ENCODE measurements at places on chromosomes 2 and 18. TPM values are rescaled to one million over a fixed set of nuclear protein-coding genes. Genes with fewer than 3 reads are reported as not detected.

GRCh38 chr2:228377533-228377932 lies 196.0 kb upstream of the SPHKAP start:
- no peaks in the 10 kb centered on the region for H3K4me1 ChIP-seq
- H3K36me3 ChIP-seq: no peaks in the 10 kb centered on the region
- H3K27ac ChIP-seq: no peak overlapping the region
- no peak overlapping the region for H3K4me3 ChIP-seq
- DNase-seq: no peak

The HOXD11 gene
- total RNA-seq: not detected

DNA sequence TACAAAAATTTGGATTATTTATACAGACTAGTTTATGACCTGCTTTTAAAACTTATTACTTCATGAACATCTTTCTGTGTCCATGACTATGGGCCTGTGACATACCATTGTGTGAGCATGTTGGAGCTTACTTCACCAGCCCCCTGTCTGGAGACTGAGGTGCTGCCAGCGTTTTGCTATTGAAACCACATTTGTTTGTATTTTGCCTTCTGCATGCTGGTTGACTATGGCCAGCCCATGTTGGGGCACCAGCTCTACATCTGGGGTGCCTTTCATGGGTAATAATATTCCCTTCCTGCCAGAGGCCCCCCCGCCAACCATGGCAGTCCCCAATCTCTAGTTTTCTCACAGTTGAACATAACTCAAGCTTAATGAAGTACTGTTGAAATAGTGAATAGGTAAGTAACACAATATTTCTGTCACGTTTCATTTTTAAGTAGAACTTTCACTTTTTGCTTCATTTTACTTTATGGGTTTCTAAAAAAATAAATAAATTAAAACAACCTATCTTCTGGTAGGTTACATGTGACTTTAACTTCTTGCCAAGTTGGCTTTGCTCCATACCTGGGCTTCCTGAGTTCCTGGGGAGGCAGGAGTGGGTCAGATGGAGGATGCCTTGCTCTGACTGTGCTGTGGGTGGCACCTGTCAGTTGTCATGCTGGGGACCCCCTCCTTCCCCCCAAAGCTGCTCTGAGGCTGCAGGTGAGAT lies 63.9 kb downstream of the DGKD start:
- H3K27ac ChIP-seq: peak overlapping the region; percentile 84
- H3K27me3 ChIP-seq: no peaks in the 10 kb centered on the region
- no peak for DNase-seq
- peaks cover 46% of the 10 kb centered on the region for H3K36me3 ChIP-seq
- H3K4me3 ChIP-seq: peak overlapping the region; percentile 70
- H3K4me1 ChIP-seq: peaks cover 93% of the 10 kb centered on the region

- H3K27ac ChIP-seq: no peak overlapping the region
- no peaks in the 10 kb centered on the region for H3K36me3 ChIP-seq
- no peaks in the 10 kb centered on the region for H3K4me1 ChIP-seq
These were observed 175.2 kb upstream of the NOL4 start for GRCh38 chr18:34399892-34400291.

GRCh38 chr2:200267350-200267749 lies 39.1 kb upstream of the SPATS2L start:
- no peak overlapping the region for H3K27ac ChIP-seq
- H3K27me3 ChIP-seq: no peaks in the 10 kb centered on the region
- H3K4me1 ChIP-seq: no peaks in the 10 kb centered on the region
- H3K36me3 ChIP-seq: no peaks in the 10 kb centered on the region
- no peak for DNase-seq

- H3K27ac ChIP-seq: no peak overlapping the region
- peaks cover 41% of the 10 kb centered on the region for H3K4me1 ChIP-seq
- peak overlapping the region; percentile 92 for H3K4me3 ChIP-seq
- no peaks in the 10 kb centered on the region for H3K36me3 ChIP-seq
- H3K27me3 ChIP-seq: no peaks in the 10 kb centered on the region
These were observed 643 bp downstream of the PLCL1 start for GRCh38 chr2:197804758-197805714.

The HMSD gene
- total RNA-seq: 4.4 TPM

DNA sequence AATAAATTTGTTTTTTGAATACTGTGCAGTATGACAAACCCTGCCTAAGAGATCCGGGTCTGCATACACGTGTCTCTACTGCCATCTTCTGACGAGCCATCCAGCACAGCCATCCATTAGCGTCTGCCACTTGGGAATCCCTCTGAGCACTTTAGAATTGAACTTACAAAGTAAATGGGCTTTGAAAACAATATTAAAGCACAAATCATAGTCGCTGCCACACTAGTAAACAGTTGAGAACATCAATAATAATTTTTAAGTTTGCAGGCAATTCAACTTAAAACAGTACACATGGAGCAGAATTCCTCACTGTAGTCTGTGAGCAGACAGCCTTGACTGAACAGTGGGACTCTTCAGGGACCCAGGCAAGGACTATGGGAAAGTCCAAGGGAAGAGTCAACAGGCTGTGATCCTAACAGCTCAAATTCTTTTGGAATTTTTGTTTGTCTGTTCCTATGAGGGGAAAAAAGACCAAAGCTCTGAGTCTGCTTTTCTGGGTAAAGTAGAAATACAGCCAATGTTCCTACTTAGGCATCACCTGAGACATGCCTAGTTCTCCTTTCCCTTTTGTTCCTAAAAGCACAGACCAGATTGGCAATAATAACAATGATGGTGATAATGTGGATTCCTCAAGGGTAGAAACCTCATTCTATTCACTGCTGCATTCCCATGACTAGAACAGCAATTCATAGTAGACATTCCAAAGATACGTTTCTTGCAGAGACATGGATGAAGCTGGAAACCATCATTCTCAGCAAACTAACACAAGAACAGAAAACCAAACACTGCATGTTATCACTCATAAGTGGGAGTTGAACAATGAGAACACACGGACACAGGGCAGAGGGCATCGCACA lies 92.9 kb downstream of the MREG start:
- peak; percentile 47 for DNase-seq
- no peaks in the 10 kb centered on the region for H3K4me1 ChIP-seq
- no peak overlapping the region for H3K27ac ChIP-seq
- no peaks in the 10 kb centered on the region for H3K36me3 ChIP-seq
- peaks cover 5% of the 10 kb centered on the region for H3K27me3 ChIP-seq
- no peak overlapping the region for H3K4me3 ChIP-seq

DNA sequence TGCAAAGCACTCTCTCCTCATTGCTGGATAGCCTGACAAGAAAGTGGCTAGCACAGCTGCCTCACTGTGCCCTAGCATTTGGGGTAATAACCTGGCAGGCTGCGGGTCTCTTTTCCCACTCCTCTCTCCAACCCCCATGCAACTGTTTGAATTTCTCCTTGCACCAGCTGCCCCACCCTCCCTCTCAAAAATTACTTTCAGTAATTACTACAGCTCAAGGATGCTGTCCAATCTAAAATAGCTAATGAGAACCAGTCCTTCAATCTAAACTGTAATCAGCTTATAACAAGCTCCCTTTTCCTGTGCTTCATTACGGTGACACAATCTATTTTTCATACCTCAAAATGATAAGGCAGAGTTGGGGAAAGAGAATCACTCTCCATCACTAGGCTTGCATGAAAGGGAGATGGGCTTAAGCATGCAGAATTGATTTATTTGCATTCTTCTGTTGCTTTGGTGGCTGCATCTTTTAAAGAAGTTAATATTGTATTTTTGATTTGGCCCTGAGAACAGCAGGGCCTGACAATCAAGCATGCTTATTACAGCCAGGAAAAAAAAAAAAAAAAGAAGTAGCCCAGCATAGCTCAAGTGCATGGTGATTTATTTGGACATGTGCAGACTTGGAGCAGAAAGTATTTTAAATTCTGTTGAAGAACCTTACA lies 881.8 kb downstream of the SLC4A3 start:
- H3K4me1 ChIP-seq: no peaks in the 10 kb centered on the region
- H3K36me3 ChIP-seq: no peaks in the 10 kb centered on the region
- H3K27me3 ChIP-seq: no peaks in the 10 kb centered on the region
- no peak overlapping the region for H3K4me3 ChIP-seq

GRCh38 chr18:51522821-51523220 lies 325.3 kb upstream of the MEX3C start:
- no peak overlapping the region for H3K27ac ChIP-seq
- no peak for DNase-seq
- no peaks in the 10 kb centered on the region for H3K4me1 ChIP-seq
- H3K27me3 ChIP-seq: no peaks in the 10 kb centered on the region
- no peaks in the 10 kb centered on the region for H3K36me3 ChIP-seq
- no peak overlapping the region for H3K4me3 ChIP-seq

DNA sequence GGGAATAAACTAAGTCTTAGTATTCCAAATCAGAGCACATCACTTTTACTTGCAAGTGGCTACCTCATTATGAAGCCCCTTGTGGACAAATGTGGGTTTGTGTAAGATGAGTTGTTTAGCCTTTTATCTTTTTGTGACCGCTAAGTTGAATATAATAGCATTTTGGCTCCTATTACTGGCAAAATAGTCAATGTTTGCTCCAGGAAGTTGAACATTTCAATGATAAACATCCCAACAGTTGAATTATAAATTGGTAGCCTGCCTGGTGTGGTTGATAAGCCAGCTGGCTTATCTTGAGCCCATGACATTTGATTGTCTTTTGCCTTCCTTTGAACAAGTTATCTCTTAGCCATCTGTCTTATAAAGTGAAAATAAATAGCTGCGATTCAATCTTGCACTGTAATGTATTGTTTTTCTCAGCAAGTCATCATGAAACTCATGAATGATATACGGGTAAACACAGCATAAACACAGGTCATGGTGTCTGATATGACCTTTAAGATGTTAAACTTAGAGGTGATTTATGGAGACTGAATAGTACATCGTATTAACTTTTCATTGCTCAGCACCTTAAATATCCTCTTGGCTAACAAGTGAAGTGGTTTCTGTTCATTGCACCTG lies 338.4 kb downstream of the SOCS6 start:
- H3K27ac ChIP-seq: no peak overlapping the region
- H3K4me1 ChIP-seq: peaks cover 61% of the 10 kb centered on the region
- H3K4me3 ChIP-seq: no peak overlapping the region
- H3K36me3 ChIP-seq: peaks cover 21% of the 10 kb centered on the region
- no peak for DNase-seq

GRCh38 chr2:239154971-239155805 lies 245.6 kb downstream of the HDAC4 start:
- DNase-seq: no peak
- peaks cover 34% of the 10 kb centered on the region for H3K36me3 ChIP-seq
- H3K27ac ChIP-seq: no peak overlapping the region
- no peak overlapping the region for H3K4me3 ChIP-seq

- no peak overlapping the region for H3K27ac ChIP-seq
- H3K36me3 ChIP-seq: no peaks in the 10 kb centered on the region
- no peaks in the 10 kb centered on the region for H3K4me1 ChIP-seq
- H3K27me3 ChIP-seq: peaks cover 12% of the 10 kb centered on the region
- no peak overlapping the region for H3K4me3 ChIP-seq
These were observed 338.6 kb downstream of the STK39 start for GRCh38 chr2:167908786-167909185.

GRCh38 chr2:152573168-152573567 lies 144.1 kb downstream of the PRPF40A start:
- peak; percentile 46 for DNase-seq
- no peak overlapping the region for H3K27ac ChIP-seq
- peaks cover 3% of the 10 kb centered on the region for H3K27me3 ChIP-seq
- H3K4me1 ChIP-seq: peaks cover 2% of the 10 kb centered on the region

GRCh38 chr2:54227798-54228197 lies 28.2 kb downstream of the TSPYL6 start:
- peaks cover 13% of the 10 kb centered on the region for H3K36me3 ChIP-seq
- no peak overlapping the region for H3K4me3 ChIP-seq
- DNase-seq: no peak

- H3K4me1 ChIP-seq: peaks cover 2% of the 10 kb centered on the region
- H3K4me3 ChIP-seq: no peak overlapping the region
- H3K27me3 ChIP-seq: peaks cover 11% of the 10 kb centered on the region
- H3K27ac ChIP-seq: no peak overlapping the region
- no peaks in the 10 kb centered on the region for H3K36me3 ChIP-seq
- no peak for DNase-seq
These were observed 889.5 kb downstream of the EPHA4 start for GRCh38 chr2:220682616-220683015.

The CHST10 gene
- total RNA-seq: 13.4 TPM

GRCh38 chr2:240236217-240237111 lies 96.0 kb upstream of the OTOS start:
- no peaks in the 10 kb centered on the region for H3K4me1 ChIP-seq
- no peaks in the 10 kb centered on the region for H3K36me3 ChIP-seq
- DNase-seq: no peak
- no peak overlapping the region for H3K4me3 ChIP-seq
- H3K27me3 ChIP-seq: peaks cover 13% of the 10 kb centered on the region

- no peak overlapping the region for H3K4me3 ChIP-seq
- DNase-seq: no peak
- no peaks in the 10 kb centered on the region for H3K36me3 ChIP-seq
- H3K27me3 ChIP-seq: peaks cover 8% of the 10 kb centered on the region
- no peak overlapping the region for H3K27ac ChIP-seq
- H3K4me1 ChIP-seq: no peaks in the 10 kb centered on the region
These were observed 76.4 kb upstream of the PARD3B start for GRCh38 chr2:204468746-204469429.

- no peak for DNase-seq
- no peaks in the 10 kb centered on the region for H3K27me3 ChIP-seq
- H3K4me3 ChIP-seq: no peak overlapping the region
- H3K4me1 ChIP-seq: peaks cover 4% of the 10 kb centered on the region
These were observed 83.1 kb downstream of the KCTD18 start for GRCh38 chr2:200426754-200427153.
